T47D (cell line): ENCODE measurements at places on chromosomes 4 and X.
A peak's percentile ranks its signal among the peaks of the same experiment; 100 is the strongest.

DNA sequence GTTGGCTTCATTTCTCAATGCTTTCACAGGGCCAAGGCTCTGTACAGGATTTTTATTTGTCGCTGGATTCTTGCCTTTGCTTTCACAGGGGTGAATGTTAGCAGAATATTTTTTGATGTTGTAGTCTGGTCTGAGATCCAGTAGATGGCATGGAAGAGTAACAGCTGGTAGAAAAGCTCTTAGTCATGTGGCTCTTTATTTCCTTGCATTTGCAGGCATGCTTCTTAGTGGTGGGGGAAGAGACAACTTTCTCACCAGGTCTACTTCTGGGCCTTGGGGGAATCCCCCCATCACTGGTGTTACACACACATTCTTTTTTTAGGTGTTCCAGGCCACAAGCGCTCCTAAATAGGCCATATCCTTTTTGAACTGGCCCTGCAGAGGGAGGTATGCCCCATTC lies 58.2 kb upstream of the DKK2 start:
- DNase-seq = no peak

GRCh38 chr4:71711044-71711984 lies 72.6 kb downstream of the GC start:
- no peak for DNase-seq

DNA sequence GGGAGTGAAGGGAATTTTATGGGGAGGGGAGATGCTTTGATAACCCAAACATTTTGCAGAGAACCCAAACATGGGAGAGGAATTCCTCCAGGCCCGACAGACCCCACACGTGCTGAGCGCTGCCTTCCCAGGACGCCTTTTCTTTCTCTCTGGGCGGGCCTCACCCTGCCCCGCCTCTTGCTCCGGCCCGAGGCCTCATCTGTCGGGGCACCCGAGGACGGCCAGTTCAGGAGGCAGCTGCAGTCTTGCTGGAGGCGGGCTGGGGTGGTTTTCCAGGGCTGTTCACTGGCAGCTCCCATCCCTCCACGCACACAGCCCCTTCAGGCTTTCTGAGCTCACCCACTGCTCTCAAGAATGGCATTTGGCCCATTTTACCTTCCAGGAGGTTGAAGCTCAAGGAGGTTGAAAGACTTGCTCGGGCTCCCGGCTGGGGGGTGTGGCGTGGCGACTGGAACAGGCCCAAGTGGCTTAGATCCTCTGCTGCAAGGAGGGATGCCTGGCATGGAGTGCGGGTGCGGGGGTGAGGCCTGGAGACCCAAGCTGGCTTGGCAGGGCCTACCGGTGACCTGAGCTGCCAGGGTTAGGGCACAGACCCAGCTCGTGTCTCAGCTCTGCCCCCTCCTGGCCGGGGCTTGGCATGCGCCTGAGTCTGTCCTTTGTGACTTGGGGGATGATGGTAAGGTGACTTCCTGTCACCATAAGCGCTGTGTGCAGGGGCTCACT lies 99.2 kb downstream of the PSAPL1 start:
- peak; percentile 44 for DNase-seq

- no peak for DNase-seq
These were observed 1522.8 kb upstream of the PABPC4L start for GRCh38 chr4:135724421-135724820.

- DNase-seq = no peak
These were observed 83.1 kb upstream of the FAT4 start for GRCh38 chr4:125231661-125232060.

DNA sequence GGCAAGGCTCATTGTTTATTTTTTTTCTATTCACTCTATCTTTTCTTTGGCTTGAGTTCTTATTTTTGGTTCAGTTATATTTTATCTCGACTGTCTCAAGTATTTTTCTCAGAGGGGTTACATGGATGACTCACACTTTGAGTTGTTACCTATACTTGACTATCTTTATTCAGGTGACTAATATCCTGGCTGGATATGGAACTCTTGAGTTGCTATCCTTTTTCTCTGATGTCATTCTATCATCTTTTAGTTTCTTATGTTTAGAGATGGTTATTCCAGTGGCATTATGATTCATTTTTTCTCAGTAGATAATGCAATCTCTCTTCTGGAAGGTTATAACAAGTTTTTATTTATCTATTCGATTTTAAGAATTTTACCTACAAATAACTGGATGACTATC lies 117.9 kb downstream of the COX18 start:
- no peak for DNase-seq

GRCh38 chr4:168486912-168487281 lies 6.6 kb upstream of the DDX60L start:
- DNase-seq = no peak

DNA sequence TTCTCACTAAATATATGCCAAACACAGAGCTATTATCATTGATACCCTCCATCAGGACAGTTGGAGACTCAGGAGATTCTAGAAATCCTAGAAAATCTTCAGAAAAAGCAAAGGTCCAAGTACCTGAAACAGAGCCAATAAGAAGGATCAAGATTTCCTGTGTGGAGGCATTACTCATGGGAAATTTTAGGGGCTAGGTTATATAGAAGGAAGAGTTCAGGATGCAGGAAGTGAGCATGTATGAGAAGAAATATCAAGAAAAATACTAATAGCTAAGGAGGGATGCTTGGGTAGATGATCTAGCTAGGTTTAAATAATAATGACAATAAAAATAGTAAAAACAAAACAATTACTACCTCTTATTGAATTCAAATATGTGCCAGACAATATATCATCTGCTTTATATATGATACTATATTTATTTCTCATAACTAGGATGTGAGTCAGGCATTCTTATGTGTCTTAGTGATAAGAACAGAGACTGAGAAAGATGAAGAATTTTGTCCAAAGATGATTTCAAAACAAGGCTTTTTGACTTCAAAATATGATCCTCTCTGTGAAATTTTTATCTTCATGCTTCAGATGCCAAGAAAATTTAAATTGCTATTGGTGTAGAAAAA lies 66.4 kb upstream of the HHIP start:
- no peak for DNase-seq

- DNase-seq = peak; percentile 49
These were observed 1.5 kb upstream of the TMA16 start for GRCh38 chr4:163492951-163493504.

DNA sequence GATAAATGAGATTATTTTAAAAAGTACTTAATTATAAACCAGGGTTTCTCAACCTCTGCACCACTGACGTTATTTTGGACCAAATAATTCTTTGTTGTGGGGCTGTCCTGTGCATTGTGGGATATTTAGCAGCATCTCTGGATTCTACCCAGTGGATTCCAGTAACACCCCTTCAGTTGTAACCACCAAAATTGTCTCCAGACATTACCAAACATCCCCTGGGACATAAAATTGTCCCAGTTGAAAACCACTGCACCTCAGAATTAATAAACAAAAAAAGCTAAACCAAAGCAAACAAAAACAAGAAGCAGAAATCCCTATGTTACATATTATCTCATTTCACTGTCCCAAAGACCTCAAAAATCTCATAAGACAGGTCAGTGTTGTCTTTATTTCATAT lies 54.2 kb upstream of the GIMD1 start:
- no peak for DNase-seq

DNA sequence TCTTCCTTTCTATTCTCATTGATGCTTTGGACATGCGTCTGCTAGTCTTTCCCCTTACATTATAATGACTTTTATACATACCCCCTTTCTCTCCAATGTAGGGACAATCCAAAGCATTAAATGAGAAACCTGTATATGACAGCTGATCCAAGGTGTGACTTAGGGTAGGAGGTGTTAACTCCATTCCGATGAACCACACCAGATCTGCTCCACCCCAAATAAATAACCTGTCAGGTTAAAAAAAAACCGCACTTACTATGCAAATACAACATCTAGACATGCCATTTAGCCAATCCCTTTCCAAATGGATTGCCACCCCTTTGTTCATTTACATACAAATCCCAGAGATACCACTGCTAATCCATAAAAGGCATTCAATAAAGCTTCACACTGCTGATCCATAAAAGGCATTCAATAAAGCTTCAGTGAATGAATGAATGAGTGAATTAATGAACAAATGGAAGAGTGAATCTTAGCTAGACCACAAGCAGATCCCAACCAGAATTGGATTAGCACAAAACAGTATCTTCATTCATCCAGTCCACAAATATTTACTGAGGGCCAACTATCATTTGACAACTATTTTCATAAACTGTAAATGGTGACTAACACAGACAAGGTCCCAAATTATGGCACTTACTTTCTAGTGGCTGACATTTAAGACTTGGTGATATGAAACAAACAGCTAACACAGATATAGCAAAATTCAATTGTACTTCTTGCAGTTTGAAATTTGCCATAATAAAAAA lies 158.9 kb upstream of the MAP3K15 start:
- no peak for DNase-seq

GRCh38 chr4:69056921-69057550 lies 39.2 kb upstream of the UGT2B7 start:
- DNase-seq = peak; percentile 2

DNA sequence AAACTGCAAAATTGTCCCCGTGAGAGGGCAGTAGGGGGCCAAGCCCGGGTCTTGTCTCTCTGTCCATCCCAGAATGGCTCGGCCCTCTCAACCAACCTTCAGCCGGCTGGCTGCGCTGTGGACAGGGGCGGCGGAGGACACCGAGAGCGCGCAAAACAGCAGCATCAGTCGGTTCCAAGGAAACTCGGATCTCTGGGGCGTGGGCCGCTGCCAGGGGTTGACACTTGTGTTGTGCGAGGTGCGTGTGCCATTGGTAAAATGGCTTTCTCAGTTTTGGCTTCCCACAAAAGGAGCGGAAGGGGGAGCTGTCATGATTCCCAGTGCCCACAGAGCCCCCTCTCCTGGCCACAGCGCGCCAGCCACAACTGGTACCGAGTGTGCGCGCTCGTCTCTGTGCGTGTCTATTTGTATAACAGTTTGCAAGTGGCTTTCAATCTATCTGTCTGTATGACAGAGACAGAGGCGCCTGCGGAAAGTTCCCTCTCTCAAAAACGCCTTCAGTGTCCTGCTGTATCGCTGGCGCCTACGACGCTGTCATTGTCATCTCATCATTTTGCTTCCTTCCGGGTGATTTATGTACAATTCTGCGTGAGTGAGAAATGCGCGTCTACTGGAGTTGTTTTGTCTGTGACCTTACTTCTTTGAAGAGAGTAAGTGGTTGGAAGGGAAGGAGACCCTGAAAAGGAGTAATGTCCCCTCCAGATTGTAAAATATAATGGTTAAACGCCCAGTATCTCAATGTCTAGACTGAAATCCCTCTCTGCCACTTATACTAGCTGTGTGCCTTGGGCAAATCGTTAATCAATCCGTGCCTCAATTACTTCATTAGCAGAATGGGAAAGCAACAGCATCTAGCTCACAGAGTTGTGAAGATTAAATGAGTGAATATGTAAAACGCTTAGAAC lies 1.8 kb downstream of the DKK2 start:
- DNase-seq = no peak

- DNase-seq = no peak
These were observed 179.4 kb downstream of the AFAP1 start for GRCh38 chr4:7760228-7760627.

DNA sequence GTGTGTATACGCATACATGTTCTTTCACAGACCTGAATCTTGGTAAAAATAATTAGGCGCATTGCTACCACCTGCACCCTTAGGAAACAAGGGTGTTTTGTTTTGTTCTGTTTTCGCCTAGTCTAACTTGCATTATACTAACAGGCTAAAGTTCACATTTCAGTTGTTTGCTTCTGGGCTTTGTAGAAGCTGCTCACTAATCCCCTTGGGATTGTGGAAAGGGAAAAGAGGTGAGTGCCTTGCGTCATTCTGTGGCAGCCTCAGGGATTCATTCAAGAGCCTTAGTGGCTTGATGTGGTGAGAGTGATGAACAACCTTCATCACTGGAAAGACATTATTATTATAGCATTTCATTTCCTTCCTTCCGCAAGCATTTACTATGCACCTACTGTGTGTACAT lies 331.1 kb downstream of the ADGRL3 start:
- DNase-seq = no peak

- peak; percentile 84 for DNase-seq
These were observed 560 bp upstream of the TMSB4X start for GRCh38 chrX:12974305-12974795.

DNA sequence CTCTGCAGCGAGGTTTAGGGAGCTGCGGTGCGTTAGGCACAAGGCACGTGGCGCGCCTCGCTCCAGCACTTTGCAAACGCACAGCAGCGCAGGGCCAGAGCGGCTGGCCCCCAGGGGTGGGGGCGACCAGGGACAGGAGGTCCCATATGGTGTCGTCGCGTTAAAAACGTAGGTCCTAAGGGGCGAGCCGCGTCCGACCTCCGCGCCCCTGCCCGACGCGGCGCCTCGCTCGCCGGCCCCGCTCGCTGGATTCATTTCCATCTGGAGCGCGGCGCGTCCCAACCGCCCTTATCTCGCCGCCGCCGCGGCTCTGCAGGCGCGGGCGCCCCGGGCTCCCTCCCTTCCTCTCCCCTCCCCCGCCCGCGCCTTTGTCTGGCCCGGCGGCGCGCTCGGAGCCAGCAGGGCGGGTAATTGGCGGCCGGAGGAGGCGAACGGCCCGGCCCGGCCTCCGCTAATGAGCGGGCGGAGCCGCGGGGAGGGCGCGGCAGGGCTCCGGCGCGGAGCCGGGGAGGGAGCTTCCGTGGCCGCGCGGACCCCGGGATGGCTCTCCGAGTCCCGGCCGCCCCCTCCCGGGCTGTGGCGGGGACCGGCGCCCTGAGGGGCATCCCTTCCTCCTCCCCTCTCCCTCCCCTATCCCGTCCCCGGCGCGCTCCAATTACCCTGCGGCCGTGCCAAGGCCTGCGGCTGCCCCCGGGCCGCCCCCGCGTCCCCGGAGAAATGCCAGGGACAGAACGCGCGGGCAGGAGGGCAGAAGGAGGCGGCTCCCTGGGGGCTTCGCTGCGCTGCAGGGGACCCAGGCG lies 409.0 kb downstream of the BCOR start:
- DNase-seq = peak; percentile 76

DNA sequence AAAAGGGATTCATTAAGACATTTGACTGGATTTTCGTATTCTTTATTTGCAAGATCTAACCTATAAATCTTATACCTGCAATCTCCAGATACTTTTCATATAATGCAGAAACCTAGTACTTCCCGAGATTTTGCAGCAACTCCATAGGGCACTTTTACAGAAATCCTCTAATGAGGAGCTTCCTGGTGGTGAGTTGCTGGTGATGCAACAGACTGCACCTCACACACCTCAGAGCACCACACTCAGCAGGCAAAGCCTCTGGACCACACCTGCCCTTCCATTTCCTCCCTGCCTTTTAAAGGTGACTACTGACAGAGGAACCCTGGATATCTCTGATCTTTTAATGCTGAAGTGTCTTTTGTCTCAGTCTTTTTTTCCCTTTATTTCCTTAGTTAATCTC lies 289.4 kb downstream of the TRAM1L1 start:
- DNase-seq = no peak

- no peak for DNase-seq
These were observed 41.5 kb downstream of the KIAA0232 start for GRCh38 chr4:6824071-6824470.

GRCh38 chrX:134880866-134881265 lies 109.9 kb upstream of the SMIM10 start:
- no peak for DNase-seq

DNA sequence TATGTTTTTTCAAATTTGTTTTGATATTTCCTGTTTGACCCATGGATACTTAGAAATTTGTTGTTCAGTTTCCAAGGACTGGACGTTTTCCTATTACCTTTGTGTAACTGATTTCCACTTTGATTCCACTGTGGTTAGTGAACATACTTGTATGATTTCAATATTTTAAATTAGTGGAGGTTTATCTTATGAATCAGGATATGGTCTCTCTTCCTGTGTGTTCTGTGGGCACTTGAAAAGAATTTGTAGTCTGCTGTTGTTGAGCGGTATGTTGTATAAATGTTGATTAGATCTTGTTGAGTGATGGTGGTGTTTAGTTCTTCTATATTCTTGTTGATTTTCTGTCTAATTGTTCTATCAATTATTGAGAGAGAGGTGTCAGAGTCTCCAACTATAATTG lies 21.2 kb upstream of the LAMTOR3 start:
- no peak for DNase-seq

- DNase-seq = no peak
These were observed 58.5 kb downstream of the TMEM131L start for GRCh38 chr4:153524682-153525081.
